ENCODE measurements at places on chromosomes 5 and 9.

GRCh38 chr5:38208782-38209378 is 49.5 kb upstream of the EGFLAM start:
- peak; percentile 50 for DNase-seq

DNA sequence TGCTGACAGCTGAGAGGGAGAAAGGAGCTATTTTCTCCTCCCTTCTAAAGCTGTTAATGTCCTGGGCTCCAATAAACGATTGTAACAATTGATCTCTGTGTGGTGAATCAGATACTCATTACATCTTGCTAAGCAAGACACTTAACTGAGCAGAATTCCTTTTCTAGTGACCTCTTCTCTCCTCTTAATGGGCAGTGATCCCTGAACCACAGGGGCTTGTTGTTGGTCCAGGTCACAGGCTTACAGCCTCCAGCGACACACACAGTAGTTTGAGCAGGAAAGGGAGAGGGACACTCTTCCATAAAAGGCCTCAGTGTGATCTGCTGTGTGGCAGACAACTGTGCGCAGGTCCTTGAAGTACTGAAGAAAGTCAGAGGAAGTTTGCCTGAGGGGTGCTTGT is 58.5 kb upstream of the MYO10 start:
- peak; percentile 69 for DNase-seq

GRCh38 chr9:128927731-128928411 is 7.1 kb downstream of the PHYHD1 start:
- peak; percentile 16 for DNase-seq

GRCh38 chr9:2593744-2594143 is 27.8 kb upstream of the VLDLR start:
- DNase-seq = no peak

DNA sequence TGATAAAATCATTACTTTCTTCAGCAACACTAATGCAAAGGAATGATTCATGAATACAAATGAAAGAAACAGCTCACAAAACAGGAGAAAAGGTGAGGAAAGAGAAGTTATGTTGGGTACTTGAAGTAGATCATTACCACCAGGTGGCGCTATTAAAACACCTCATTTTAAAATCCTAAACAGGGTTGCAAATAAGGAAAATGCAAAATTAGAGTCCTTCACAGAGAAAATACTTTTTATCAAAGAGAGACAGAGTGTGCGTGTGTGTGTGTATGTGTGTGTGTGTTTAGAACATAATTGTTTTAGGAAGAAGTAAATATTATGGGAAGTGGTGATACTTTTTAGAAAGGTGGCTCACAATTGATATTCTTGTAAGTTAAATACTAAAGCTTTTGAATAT is 49.5 kb upstream of the CD180 start:
- peak; percentile 92 for DNase-seq

DNA sequence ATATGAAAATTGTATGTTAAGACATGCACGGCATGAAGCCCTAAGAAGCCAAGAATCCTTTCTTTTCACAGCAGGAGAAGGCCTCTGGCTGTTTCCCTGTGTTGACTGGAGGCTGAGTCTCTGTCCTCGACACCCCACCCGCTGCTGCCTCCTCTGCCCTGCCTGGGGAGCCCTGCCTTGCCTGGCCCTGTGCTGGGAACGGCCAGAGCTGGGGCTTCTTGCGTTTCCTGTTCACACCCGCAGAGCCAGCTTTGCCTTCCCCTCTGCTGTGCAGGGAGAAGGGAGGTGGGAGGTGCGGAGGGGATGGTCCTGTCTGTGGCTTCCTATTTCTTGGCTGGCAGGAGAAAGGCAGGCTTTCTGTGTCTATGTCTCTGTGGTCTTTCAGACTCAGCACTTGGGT is 6.9 kb upstream of the GMCL2 start:
- no peak for DNase-seq

GRCh38 chr5:94021246-94021645 is 279.8 kb upstream of the POU5F2 start:
- peak; percentile 97 for DNase-seq

- DNase-seq = no peak
Observed at GRCh38 chr9:76692458-76693129, 71.6 kb upstream of the PCA3 start.

- peak; percentile 63 for DNase-seq
Observed at GRCh38 chr5:38830521-38831051, 15.2 kb upstream of the OSMR start.

- no peak for DNase-seq
Observed at GRCh38 chr5:32786311-32786710, 75.2 kb downstream of the NPR3 start.

DNA sequence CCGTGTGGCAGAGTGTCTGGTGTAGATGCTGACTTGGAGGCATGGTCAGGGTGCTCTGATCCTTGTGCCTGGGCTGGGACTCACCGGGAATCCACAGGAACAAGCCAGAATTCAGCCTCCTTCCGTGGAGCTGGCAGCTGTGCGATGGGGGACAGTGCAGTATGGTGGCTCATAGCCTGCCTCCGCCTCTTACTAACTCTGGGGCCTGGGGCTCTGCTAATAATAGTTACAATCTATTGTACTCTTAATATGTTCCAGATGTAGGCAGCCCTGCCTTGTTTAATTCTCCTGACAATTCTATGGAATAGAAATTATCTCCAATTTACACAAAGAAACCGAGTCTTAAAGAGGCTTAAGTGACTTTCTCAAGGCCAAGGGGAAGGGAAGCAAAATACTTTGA is 77.6 kb downstream of the PCDH1 start:
- DNase-seq = no peak

DNA sequence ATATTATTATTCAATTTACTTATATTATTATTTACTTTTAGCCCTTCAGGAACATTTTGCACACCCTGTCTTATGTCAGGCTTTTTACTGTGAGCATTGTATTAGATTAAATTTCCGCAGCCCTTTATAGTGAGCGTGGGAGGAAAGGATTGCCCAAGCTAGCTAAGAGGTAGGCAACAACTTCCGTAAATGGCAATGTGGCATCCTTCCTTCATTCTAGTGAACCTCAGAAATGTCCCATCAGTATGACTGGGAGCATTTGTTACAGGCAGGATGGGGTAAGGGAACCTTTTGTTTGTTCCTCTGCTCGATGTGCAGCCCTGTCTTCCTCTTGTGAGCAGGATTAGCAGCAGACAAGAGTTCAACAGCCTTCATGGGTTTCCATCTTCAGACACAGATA is 6.2 kb upstream of the CD180 start:
- DNase-seq = no peak

- peak; percentile 81 for DNase-seq
Observed at GRCh38 chr9:69471433-69471832, 146.4 kb downstream of the ENTREP1 start.

DNA sequence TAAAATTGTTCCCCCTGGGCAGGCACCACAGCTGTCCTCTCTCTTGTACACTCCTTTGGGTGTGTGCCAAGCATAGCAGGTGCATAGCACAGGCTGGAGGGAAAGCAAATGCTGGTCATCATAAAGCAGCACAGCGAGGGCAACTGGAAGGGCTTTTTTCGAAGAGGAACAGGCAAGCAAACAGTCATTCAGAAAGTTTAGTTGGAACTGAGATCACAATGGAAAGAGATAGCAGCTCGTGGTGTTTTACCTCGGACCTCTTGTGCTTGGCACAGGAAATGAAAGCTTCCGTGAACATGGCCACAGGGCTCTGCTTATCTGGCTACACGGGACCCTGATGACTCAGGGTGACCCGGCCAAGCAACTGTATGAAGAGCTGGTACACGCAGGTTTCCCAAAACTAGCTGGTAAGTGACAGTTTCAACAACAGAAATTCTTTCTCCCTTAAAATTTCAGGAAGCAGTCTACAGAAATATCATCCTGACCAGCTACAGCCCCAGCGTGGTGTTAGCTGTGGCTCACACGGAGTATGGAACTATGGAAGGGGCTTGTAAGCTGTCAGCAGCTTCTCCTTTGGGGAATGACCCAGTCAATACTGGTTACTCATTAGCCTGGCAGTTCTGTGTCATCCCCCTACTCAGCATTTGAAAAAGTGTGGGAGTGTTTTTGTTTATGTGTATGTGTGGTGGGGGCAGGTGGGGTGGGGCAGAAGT is 48.1 kb downstream of the POC5 start:
- peak; percentile 63 for DNase-seq

DNA sequence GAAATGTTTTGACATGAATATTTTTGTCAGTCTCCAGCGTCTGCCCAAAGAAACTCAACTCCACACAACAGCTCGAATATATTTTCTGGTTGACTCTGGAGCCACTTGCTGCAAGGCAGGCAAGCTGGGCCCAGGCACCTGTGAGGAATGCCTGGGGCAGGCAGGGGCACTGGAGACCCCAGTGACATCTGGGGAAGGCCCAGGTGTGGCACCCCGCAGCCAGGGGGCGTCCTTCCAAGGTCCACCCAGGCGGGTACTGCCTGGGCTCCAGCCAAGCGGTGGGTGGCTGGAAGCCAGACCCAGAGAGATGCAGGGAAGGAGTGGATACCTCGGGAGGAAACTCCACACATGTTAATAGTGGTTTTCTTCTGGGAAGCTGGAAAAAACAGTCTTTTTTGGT is 125.9 kb downstream of the PHF2 start:
- no peak for DNase-seq

GRCh38 chr9:38195737-38196161 is 126.7 kb upstream of the SHB start:
- no peak for DNase-seq

GRCh38 chr5:144958002-144958401 is 787.3 kb downstream of the KCTD16 start:
- DNase-seq = no peak

GRCh38 chr5:134445856-134446818 is 34.5 kb upstream of the CDKN2AIPNL start:
- peak; percentile 67 for DNase-seq

DNA sequence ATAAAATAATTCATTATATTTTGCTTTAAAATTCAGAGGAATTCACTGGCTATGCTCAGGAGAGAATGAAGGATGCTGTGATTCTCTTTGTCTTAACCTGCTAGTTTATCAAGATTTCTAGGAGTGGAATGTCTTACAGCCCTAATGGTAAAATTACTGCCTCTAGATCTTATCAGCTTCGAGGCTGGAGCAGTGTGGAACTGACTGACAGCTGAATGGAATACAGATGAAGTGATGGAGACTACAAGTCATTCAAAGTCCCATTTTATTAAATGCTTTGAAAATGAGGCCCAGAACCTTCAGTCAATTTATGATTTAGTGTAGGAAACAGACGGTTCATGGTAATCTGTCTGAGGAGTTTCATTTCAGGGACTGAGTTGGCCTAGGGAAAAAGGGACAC is 202.1 kb downstream of the RFX3 start:
- DNase-seq = no peak

DNA sequence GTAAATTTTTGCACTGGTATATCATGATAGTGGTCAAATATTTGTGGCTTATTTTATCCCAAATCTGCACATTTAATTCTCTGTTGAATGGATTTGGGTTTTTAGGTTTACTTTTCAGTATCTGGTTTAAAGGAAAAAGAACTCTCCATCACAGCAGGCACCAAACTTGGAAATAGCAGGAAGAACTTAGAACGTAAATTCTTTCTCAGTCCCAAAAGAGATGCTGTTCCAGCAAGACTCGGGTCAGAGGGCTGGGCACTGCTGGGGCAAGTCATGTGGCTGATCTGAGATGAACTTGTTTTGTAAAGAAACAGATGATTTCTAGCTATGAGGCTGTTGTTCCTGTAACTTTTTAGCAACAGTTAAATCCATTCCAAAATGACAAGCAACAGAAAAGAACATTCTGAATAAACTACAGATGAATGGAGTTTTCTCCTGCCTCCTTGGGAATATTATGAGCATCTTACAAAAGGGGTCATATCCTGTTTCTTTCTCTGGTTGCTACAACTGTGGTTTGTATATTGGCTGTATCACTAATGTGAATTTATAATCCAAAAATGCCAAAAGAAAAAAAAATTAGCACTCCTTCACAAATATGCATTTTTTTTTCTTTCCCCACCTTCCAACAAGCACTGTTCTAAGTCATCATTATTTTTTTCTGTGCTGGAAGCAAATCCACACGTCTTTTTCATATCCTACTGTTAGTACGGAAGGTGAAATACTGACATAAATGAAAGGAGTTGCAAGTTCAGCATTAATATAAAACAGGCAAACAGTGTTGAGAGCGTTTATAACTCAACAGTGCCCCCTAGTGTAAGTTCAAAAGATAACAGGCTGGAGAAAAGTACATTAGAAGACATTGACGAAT is 31.1 kb downstream of the OR2K2 start:
- peak; percentile 67 for DNase-seq

Data from renal cortical epithelial cell (primary cell).